SK-MEL-5 (cell line): ENCODE measurements at places on chromosomes 2 and 18. TPM values are rescaled to one million over a fixed set of nuclear protein-coding genes. Genes with fewer than 3 reads are reported as not detected.

Gene SERPINB7
- total RNA-seq = 0.21 and 0.59 TPM in 2 replicates

Gene CTLA4
- 1.8 and 4.1 TPM in 2 replicates for total RNA-seq

Gene STARD6
- total RNA-seq = not detected in 2 replicates

Gene ANKRD62
- 0.29 and 0.37 TPM in 2 replicates for total RNA-seq

Gene ERBB4
- total RNA-seq = 0.32 and 0.75 TPM in 2 replicates

Gene COL4A3
- 0.03 TPM in 1 of 2 replicates, not detected in the other for total RNA-seq

Gene FRZB
- total RNA-seq = not detected in 2 replicates

Gene UGT1A8
- not detected in 2 replicates for total RNA-seq

Gene COL6A3
- 0.05 and 0.11 TPM in 2 replicates for total RNA-seq

Gene PAX3
- total RNA-seq = 18.3 and 21.6 TPM in 2 replicates

Gene PSMA8
- not detected in 2 replicates for total RNA-seq

Gene ANKRD36C
- 5.2 and 5.8 TPM in 2 replicates for total RNA-seq

Gene CDCA7
- total RNA-seq = 19.7 and 20.8 TPM in 2 replicates

Gene MC4R
- not detected in 2 replicates for total RNA-seq

Gene NPAS2
- 45.0 and 50.0 TPM in 2 replicates for total RNA-seq

Gene SPP2
- total RNA-seq = not detected in 2 replicates

Gene SCN9A
- total RNA-seq = 0.21 and 0.27 TPM in 2 replicates

Gene SMAD7
- total RNA-seq = 3.8 and 6.0 TPM in 2 replicates

Gene CXXC1
- total RNA-seq = 14.9 and 19.4 TPM in 2 replicates

Gene POTEJ
- total RNA-seq = not detected in 2 replicates

Gene DNAJC5G
- total RNA-seq = not detected in 2 replicates

Gene DAW1
- total RNA-seq = 0.08 TPM in 1 of 2 replicates, not detected in the other

Gene LAPTM4A
- total RNA-seq = 105 and 108 TPM in 2 replicates

Gene CXCR1
- total RNA-seq = not detected in 2 replicates

Gene IL36RN
- total RNA-seq = not detected in 2 replicates

Gene OXER1
- not detected in 2 replicates for total RNA-seq

Gene CPS1
- 15.6 and 18.5 TPM in 2 replicates for total RNA-seq

Gene IL36G
- total RNA-seq = not detected in 2 replicates

Gene MAP3K19
- total RNA-seq = not detected in 2 replicates

Gene GAD1
- total RNA-seq = 18.1 and 23.5 TPM in 2 replicates

Gene REG1B
- not detected in 2 replicates for total RNA-seq

Gene WNT6
- total RNA-seq = not detected in 2 replicates

Gene SLC9A4
- total RNA-seq = not detected in 2 replicates

Gene CHRND
- 0.13 TPM in 1 of 2 replicates, not detected in the other for total RNA-seq

Gene NGEF
- not detected in 2 replicates for total RNA-seq
